ENCODE measurements at places on chromosomes 2 and 18.
A peak's percentile ranks its signal among the peaks of the same experiment; 100 is the strongest.

DNA sequence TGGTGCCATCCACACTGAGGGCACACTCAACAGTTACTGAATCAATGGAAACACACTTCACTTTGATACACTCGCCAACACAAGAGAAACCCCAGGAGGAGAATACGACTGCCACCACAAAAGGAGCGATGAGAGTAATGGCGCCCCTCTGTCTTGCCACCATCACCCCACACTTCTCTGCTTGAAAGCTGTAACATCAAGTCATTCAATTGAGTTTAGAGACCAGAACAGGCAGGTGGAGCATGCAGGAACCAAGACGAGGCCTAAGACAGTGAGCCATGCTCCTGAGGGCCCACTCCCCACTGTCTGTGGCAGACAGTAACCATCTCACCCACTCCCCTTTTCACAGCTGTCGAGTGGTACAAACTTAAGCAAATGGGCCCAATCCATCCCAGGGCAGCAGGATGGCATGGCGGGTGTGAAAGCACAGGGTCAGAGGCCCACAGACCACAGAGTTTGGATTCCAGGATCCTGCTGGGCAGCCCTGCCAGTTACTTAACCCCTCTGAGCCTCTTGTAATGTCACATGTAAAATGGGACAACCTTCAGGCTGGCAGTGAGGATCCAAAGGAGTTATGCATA is 101.9 kb downstream of the TNS1 start:
- no peaks in the 10 kb centered on the region for H3K36me3 ChIP-seq
- peaks cover 8% of the 10 kb centered on the region for H3K27me3 ChIP-seq
- H3K27ac ChIP-seq: no peak overlapping the region
- H3K4me1 ChIP-seq: peaks cover 9% of the 10 kb centered on the region

DNA sequence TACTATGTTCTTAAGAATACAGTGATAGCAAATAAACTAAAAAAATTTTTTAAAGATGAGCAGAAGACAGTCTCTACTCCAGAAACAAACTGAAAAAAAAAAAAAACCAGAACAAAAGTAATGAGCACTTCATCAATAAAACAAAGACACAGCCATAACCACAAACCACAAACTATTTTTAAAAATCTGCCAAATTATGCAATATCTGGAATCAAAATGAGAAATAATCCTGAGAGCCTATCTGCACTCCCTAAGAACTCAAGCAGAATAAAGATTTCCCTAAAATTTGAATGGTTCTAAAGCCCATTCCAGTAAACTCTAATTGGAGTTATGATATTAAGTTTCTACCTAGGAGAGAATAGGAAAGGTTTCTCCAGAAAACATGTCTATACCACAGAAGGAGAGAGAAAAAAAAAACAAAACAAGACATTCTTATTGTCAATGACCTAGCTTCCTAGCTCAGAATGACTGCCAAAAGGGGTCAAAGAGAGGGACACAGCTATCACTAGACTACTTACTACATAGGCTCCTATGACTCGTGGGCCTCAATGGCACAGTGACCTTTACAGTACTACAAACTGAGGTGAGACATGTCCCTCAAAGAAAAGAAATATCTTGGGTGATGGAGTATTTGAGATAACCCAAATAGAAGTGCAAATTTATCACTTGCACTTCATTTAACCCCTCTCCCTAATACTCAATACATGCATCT is 262.8 kb downstream of the ZEB2 start:
- DNase-seq: no peak
- H3K36me3 ChIP-seq: peaks cover 47% of the 10 kb centered on the region
- H3K4me3 ChIP-seq: peak overlapping the region; percentile 65
- H3K27me3 ChIP-seq: no peaks in the 10 kb centered on the region
- peaks cover 46% of the 10 kb centered on the region for H3K4me1 ChIP-seq

GRCh38 chr2:188682838-188683237 is 291.3 kb upstream of the COL3A1 start:
- H3K4me3 ChIP-seq: no peak overlapping the region
- DNase-seq: no peak
- H3K36me3 ChIP-seq: peaks cover 6% of the 10 kb centered on the region
- no peaks in the 10 kb centered on the region for H3K27me3 ChIP-seq
- no peak overlapping the region for H3K27ac ChIP-seq

- no peak for DNase-seq
- H3K36me3 ChIP-seq: no peaks in the 10 kb centered on the region
- H3K4me3 ChIP-seq: no peak overlapping the region
- peaks cover 73% of the 10 kb centered on the region for H3K27me3 ChIP-seq
- H3K4me1 ChIP-seq: peaks cover 5% of the 10 kb centered on the region
These were observed 972 bp upstream of the CELF4 start for GRCh38 chr18:37566479-37567060.

Measured in natural killer cell treated with Interleukin-12 subunit alpha and Interleukin-12 subunit beta and Interleukin-15 and Interleukin-18, amount 100 ng/mL, for 72 hours (primary cell).